ENCODE measurements at places on chromosomes 12 and 14.
A peak's percentile ranks its signal among the peaks of the same experiment; 100 is the strongest.

DNA sequence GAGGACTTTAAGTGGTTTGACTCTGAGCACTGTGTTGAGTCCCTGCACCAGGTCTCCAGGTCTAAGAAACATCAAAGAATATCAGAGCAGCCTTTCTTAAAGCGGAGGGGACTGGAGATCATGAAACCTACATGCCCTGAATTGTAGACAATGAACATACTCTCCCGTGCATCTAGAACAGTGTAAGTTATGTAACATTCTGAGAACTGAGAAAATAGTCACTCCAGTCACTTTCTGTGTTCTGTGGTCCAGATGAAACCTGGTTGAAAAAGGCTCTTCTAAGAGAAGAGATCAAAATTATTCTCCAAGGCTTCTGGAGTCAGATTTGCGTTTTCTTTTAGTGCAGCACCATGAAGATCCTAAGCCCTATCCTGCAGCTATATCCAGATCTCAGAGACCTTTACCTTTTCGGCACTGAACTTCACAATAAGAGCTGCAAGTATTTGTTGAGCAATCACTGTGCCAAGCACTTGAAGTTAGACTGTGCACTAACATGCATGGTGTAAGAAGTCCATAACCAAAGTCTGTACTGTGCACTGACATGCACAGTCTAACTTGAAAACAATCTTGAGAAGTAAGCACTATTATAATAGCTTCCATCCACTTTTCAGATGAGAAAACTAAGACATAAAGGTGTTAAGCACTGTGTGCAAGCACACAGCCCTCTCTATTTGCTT, 65.6 kb upstream of the TMEM263 start:
- DNase-seq, result no peak
- no peaks in the 10 kb centered on the region for H3K4me1 ChIP-seq
- no peak overlapping the region for H3K27ac ChIP-seq
- no peaks in the 10 kb centered on the region for H3K27me3 ChIP-seq
- H3K36me3 ChIP-seq, result no peaks in the 10 kb centered on the region

DNA sequence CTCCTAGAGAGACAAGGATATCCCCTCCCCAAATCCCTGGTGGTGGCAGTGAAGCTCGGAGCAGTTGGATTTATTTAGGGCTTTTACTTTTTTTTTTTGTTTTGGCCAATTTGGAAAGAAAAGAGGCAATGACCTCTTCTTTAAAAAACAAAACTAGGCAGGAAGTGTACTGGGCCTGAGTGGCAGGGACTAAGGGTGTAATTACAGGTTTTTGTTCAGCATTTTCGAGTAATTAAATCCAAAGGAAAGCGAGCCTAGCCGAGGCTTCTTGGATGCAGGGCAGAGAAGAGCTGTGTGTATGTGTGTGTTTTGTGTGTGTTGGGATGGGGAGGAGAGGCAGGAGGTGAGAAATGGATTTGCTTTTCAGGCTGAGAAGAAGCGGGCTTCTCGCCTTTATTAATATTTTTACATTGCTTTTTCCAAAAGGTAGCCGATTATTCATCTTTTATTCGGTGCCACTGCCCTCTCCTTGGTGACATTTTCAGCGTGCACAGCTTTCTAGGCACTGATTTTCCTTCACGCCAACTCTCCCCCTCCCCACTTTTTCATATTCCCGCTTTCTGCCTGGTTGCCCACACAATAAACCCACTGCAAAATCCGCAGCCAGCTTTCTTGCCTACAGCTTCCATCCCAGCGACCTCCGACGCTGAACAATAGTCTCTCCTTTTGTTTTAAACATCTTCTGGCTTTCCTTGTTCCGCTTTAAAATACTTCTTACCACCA, 8.9 kb upstream of the IRF2BPL start:
- H3K27ac ChIP-seq, result peak overlapping the region; percentile 99
- no peaks in the 10 kb centered on the region for H3K36me3 ChIP-seq
- DNase-seq, result no peak
- no peaks in the 10 kb centered on the region for H3K27me3 ChIP-seq
- no peak overlapping the region for H3K4me3 ChIP-seq

DNA sequence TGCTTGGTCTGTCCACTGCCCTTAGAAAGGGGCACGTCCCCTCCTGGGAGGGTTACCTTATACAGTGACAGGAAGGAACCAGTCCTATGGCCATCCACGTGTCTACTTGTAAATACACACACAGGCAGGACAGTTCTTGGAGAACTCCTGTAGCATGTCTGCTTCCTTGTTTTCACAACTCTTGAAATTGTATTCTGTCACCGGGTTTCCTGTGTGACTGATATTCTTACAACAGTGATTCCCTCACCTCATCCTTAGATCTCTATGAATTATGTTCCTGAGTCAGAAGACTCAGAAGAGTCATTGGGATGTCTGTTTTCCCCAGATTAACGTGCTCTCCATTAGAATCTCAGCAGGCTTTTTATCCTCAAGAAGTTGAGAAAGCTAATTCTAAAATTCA, 44.1 kb upstream of the DYNC1H1 start:
- H3K4me3 ChIP-seq, result no peak overlapping the region
- H3K27ac ChIP-seq, result no peak overlapping the region
- no peak for DNase-seq
- H3K4me1 ChIP-seq, result no peaks in the 10 kb centered on the region

GRCh38 chr14:55609681-55610080, 29.7 kb downstream of the KTN1 start:
- H3K27me3 ChIP-seq, result no peaks in the 10 kb centered on the region
- H3K4me1 ChIP-seq, result no peaks in the 10 kb centered on the region
- H3K36me3 ChIP-seq, result no peaks in the 10 kb centered on the region
- DNase-seq, result no peak

- H3K4me1 ChIP-seq, result peaks cover 13% of the 10 kb centered on the region
- H3K27ac ChIP-seq, result no peak overlapping the region
- no peak for DNase-seq
Observed at GRCh38 chr14:28767853-28768741, 1.5 kb downstream of the FOXG1 start.

DNA sequence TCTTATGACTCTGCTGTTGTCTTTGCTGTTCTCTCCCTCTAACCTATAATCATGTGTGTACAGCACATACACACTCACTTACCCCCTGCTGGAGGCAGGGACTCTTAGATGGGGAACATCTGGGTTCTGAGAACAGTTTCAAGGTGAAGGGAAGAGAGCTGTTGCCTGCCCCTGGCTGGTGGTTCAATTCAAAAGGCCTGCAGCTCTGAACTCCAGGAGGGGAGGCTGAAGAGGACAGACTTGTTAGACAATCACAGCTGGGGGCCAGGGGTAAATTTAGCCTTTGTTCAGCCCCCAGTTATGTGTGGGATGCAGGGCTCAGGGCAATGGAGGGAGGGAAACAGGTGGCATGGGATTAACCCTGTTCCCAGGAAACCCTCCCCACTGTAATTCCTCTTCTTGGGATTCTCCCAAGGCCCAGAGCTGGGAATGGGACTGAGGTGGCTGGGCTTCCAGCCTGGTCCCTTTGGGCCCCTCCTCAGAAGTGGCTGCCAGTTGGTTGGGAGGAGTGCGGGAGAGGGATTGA, 1.9 kb downstream of the MYL6B start:
- no peak overlapping the region for H3K4me3 ChIP-seq
- H3K4me1 ChIP-seq, result peaks cover 14% of the 10 kb centered on the region
- H3K27ac ChIP-seq, result no peak overlapping the region

DNA sequence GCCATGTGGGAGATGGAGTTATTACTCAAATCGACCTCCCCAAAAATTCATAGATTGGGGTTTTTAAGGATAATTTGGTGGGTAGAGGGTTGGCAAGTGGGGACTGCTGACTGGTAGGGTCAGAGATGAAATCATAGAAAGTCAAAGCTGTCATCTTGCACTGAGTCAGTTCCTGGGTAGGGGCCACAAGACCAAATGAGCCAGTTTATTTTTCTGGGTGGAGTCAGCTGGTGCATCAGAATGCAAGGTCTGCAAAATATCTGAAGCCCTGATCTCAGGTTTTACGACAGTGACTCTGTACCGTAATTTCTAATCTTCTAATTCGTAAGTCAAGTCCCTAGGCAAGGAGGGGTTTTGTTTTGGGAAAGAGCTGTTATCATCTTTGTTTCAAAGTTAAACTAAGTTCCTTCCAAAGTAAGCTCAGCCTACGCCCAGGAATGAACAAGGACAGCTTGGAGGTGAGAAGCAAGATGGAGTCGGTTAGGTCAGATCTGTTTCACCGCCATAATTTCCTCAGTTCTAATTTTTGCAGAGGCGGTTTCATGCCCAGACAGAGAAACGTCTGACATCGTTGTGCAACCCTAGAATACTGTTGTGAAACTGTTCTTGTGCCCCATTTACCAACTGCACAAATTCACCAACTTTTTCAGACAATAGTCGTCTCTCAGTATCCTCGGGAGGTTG, 104.5 kb upstream of the SFSWAP start:
- H3K4me3 ChIP-seq, result no peak overlapping the region
- H3K36me3 ChIP-seq, result no peaks in the 10 kb centered on the region
- no peak overlapping the region for H3K27ac ChIP-seq
- no peaks in the 10 kb centered on the region for H3K27me3 ChIP-seq

GRCh38 chr14:43938588-43939281, 568.3 kb downstream of the FSCB start:
- H3K27me3 ChIP-seq, result no peaks in the 10 kb centered on the region
- DNase-seq, result no peak
- no peaks in the 10 kb centered on the region for H3K4me1 ChIP-seq
- no peaks in the 10 kb centered on the region for H3K36me3 ChIP-seq

GRCh38 chr12:50402264-50403000, 1.7 kb downstream of the LARP4 start:
- peak overlapping the region; percentile 93 for H3K27ac ChIP-seq
- peak overlapping the region; percentile 90 for H3K4me3 ChIP-seq
- no peak for DNase-seq
- no peaks in the 10 kb centered on the region for H3K27me3 ChIP-seq
- H3K4me1 ChIP-seq, result no peaks in the 10 kb centered on the region

GRCh38 chr14:49972823-49973222, 79.9 kb downstream of the ARF6 start:
- peak; percentile 38 for DNase-seq
- no peaks in the 10 kb centered on the region for H3K27me3 ChIP-seq
- peak overlapping the region; percentile 92 for H3K27ac ChIP-seq
- H3K36me3 ChIP-seq, result no peaks in the 10 kb centered on the region
- H3K4me3 ChIP-seq, result no peak overlapping the region
- peaks cover 64% of the 10 kb centered on the region for H3K4me1 ChIP-seq

DNA sequence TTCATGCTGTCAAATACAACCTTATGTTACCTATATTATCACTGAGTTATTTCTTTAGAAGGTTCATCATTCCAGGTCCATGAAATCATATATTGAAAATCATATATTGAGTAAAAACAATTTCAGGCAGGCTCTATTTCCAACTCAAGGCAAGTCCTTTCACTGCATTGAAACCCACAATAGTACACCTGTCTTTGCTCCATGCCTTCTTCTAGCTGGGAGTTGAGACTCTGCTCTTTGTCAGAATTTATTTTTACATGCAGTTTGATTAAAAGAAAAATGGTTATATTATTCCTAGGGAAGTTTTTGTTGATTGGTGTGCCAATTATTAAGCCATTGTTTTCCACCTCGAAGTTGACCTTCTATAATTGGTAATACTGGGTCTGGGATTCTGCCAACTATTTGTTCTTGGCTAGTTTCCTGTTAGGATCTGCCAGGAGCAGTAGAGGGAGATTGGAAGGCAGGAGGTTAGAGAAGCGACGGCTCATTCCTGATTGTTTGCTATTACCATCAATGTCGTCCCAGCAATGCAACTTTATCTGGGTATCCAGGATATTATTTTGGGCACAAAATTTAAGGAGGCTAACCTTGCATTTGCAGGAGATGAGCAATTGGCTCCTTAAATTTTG, 79.5 kb upstream of the MIS18BP1 start:
- H3K36me3 ChIP-seq, result no peaks in the 10 kb centered on the region
- no peak overlapping the region for H3K27ac ChIP-seq
- no peak overlapping the region for H3K4me3 ChIP-seq
- DNase-seq, result no peak

- H3K4me3 ChIP-seq, result peak within 1 kb of the TSS; percentile 34
- H3K27ac ChIP-seq, result peak within 1 kb of the TSS; percentile 46
- no peaks in the 10 kb centered on the region for H3K27me3 ChIP-seq
- H3K4me1 ChIP-seq, result peaks cover 18% of the 10 kb centered on the region
- DNase-seq, result peak; percentile 57
- no peaks in the 10 kb centered on the region for H3K36me3 ChIP-seq
Observed at GRCh38 chr12:12891080-12891880, at the start of gene GPRC5A. GPRC5A (plus strand) TSS chr12:12891562; CDS start chr12:12908250, 16,688 bp downstream.
